Renal pelvis (tissue), 12 donors: ENCODE measurements at places on chromosomes 2 and 18.
A peak's percentile ranks its signal among the peaks of the same experiment; 100 is the strongest.

GRCh38 chr2:64978514-64979268, 10.5 kb upstream of the SLC1A4 start:
- DNase-seq = no peak

GRCh38 chr2:42125841-42126594, 43.1 kb upstream of the EML4 start:
- DNase-seq = no peak

- no peak for DNase-seq
Observed at GRCh38 chr2:65363879-65364666, 68.3 kb downstream of the SPRED2 start.

DNA sequence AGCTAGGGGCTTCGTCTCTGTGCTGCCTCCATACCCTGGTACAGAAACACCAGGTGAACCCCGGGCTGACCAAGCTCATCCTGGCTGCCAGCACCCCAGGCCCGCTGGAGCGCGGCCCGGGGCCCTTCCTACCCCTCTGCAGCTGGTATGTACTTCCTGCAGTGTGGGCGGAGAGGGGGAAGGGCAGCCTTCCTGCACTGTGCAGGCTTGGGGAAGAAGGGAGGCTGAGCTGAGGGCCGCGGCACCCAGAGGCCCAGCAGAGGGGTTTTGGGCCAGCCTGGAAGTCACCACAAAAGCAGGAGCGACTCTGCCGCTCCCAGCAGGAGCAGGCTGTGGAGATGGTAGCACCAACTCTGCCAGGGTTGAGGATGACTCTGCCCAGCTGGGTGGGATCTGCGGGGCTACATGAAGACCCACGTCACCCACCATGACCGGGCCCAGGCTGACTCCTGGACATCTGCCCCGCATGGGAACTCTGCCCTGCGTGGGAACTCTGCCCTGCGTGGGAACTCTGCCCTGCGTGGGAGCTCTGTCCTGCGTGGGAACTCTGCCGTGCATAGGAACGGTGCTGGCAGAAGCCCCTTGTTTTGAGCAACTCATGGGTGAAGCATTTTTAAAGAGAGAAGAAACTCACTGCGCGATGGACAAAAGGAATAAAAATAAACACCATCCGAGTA, 273.3 kb downstream of the NDUFA10 start:
- no peak for DNase-seq

GRCh38 chr2:122384768-122385333, 629.4 kb downstream of the TSN start:
- DNase-seq = no peak

DNA sequence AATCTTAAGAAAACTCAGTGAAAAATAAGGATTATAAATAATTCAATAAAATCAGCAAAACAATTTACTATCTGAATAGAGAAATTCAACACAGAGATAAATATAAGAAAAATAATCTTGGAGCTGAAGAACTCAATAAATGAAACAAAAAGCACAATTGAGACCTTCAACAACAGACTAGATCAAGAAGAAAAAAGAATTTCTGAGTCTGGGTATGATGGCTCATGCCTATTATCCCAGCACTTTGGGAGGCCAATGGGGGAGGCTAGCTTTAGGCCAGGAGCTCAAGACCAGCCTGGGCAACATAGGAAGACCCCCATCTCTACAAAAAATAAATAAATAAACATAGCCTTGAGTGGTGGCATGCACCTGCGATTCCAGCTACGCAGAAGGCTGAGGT, 1295.7 kb upstream of the NRXN1 start:
- no peak for DNase-seq

DNA sequence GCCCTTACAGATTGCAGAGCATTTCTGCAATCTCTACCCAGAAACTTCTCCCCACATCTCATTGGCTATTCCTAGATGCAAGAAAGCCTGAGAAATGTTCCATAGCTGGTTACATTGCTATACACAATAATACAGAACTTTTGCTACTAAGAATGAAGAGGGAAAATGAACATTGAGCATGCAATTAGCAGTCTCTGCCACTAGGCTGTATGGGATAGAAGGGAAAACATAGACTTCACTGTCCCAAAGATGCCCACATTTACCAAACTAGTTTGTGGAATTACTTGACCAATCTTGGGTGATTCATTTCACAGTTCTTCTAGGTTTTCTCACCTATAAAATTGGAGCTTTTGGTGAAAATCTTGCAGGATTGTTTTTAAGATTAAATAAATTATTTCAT, 265.7 kb upstream of the NT5C1B start:
- DNase-seq = no peak

GRCh38 chr2:176159663-176160250, 2.6 kb downstream of the HOXD3 start:
- no peak for DNase-seq

GRCh38 chr2:66682476-66682875, 247.6 kb downstream of the MEIS1 start:
- no peak for DNase-seq

- no peak for DNase-seq
Observed at GRCh38 chr2:143623231-143623908, 494.2 kb downstream of the ARHGAP15 start.

GRCh38 chr2:150046810-150047209, 440.7 kb downstream of the RND3 start:
- no peak for DNase-seq

- DNase-seq = no peak
Observed at GRCh38 chr18:2281086-2281485, 290.2 kb downstream of the METTL4 start.

DNA sequence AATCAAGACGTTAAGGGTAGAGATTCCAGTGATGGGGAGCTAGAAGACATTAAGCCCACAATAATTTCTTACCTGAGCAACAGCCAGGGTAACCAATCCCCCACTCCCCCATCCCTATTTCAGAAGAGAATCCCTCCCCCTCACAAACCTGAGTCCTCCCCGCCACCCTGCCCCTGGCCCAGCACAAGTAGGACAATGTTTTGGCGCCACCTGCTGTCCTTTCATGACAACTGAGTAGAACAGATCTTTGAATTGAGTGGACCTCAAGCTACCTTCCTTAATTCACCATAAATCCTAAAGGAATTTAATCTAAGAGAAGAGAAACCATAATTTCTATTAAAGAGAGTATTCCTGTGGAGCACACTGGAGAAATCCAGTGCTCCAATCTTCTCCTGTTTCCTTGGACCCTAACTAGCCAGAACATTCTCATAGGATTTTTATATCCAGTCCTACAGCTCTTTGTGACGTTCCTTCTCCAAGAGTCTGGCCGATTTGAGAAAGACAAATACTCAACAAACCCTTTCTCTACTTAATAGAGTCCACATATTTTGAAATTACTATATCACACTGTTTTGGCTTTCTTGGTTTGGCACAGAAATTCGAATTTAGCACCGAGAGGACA, 41.1 kb downstream of the NHEJ1 start:
- peak; percentile 54 for DNase-seq

DNA sequence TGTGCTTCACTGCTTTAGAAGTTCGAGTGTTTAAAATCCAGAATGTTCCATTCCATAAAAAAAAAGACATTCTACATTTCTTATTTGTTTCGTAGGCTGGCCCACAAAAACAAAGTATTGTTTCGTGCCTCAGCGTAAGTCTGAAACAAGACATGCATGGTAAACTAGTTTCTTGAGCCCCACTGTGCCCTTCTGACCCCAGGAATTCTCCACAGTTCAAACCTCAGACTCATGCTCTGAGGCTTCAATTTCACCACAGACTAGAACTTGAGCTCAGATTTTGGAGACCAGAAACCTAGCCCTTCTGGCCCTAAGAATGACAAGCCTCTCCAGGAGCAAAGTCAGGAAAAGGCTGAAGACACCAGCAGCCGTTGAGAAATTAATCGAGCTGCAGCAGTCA, 151.5 kb downstream of the SLC8A1 start:
- DNase-seq = no peak

GRCh38 chr2:62410926-62411456, 95.0 kb downstream of the TMEM17 start:
- no peak for DNase-seq

DNA sequence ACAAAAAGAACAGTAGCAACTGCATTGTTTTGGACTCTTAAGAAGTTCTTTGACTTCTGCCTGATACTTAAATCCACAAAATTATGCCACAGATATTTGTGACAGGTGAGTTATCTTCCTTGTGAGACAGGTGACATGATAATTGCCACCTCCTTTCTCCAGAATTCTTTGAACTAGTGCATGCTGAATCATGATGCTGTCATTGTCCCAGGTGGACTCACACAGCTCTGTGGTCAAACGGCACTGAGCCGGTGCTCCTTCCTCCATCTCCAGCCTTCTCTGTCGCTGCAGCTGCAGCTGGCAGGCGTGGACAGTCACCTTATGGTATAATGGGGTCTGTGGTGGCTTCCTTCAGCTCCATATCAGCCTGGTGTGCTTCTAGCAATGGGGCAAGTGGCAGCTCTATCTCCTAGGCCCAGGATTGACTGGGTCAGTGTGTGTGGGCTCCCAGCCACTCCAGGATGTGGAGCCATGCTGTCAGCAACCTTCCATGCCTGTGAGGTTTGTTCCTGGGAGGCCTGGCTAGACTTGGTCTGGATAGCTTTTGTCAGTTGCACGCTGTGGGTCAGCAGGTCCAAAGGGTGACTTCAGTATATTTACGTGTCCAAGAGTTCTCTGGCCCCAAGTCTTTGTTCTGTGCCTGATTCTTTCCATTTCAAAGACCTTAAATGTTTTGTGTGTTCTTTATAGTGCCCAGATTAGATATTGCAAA, 15.7 kb downstream of the ARMC9 start:
- DNase-seq = no peak

DNA sequence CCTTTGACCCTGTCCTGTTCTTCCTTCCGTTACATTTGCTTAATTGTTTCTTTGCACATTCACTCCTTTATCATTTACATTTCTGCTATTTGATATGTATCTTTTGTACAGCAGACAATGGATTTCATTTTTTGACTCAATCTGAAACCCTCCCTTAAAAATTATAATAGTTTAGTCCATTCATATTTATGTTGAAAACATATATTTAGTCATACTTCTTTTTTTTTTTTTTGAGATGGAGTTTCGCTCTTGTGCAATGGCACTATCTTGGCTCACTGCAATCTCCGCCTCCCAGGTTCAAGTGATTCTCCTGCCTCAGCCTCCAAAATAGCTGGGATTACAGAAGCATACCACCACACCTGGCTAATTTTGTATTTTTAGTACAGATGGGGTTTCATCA, 95.3 kb upstream of the TGFA start:
- DNase-seq = no peak

- DNase-seq = no peak
Observed at GRCh38 chr18:6487968-6488367, 73.3 kb upstream of the L3MBTL4 start.

DNA sequence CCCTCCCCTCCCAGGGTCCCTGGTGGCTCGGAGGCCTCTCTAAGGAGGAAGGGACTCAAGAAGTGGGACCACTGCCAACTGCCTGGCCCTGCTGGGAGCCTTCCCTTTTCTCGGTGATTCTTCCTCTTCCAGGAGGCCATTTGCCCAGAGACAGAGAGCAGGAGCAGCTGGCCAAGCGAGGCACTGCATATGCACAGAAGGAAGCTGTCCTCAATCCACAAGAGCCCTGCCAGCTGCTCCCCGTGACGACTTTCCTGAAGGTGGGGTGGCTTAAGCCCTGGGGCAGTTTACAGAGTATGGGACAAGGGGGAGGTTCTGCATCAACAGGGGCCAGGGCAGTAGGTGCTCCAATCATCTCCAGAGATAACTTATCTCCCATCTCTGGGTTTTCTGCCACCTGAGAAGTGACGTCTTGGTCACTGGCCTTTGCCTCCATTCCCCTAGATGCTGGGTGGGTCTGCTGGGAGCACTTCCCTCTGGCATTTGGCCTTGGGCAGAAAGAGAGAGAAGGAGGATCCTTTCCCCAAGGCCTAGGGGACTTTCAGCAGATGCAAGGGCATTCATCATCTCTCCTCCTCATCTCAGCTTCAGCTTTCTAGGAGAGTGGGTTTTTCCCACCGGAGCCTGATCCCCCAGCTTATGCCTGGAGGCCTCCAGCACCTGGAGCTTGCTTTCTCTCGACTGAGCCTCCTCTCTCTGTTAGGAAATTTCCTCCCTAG, 28.5 kb downstream of the CIB4 start:
- no peak for DNase-seq

DNA sequence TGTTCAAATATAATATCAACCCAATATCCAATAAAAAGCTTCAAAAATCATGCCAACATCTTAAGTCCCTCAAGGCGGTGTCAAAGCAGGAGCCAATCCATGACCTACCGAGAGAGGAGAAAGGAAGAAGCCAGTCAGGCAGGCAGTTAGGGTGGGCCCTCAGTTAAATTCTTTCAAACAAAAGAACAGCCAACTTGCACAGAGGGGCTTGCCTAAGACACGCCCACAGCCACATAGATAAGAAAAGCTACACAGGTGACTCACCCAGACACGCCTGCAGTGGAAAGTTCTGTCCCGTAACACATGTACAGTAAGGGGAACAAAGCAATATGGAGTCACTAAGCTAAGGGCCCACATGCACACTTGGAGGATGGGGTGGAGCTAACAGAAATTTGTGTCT, 61.3 kb downstream of the SP110 start:
- DNase-seq = no peak

- DNase-seq = no peak
Observed at GRCh38 chr2:49111006-49111405, 43.3 kb downstream of the FSHR start.

DNA sequence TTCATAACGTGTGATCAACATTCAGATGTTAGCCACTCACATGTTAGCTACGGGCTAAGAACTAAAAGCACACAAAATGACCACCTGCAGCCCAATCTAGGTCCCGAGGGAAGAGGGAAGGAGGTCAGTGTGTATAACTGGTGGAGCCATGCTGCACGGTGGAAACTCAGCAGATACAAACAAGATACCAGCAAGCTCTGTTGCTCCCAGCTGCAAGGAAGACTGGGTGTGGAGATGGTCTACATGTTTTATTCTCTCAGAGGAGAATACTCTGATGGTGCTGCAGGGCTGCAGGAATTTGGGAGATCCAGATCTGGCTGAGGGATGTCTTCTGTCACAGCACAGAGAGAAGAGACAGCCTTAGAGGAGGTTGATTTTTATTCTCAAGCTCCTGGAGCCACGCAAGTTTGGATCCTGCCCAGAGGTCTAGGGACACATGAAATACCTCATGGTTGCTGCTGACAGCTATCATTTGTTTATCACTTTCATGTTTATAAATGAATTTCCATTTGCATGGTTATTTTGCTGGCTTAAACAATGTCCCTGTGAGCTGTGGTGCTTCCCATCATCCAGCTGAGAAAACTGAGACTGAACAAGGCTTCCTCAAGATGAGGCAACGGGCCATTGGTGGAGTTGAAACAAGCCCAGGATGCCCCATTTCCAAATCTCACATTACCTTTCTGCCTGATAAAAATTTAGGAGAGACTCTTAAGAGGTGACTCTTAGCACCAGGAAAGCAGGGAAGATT, 30.9 kb downstream of the RNF144A start:
- no peak for DNase-seq

- no peak for DNase-seq
Observed at GRCh38 chr18:923144-923866, 18.6 kb downstream of the ADCYAP1 start.

GRCh38 chr18:11290786-11291185, 141.4 kb upstream of the PIEZO2 start:
- DNase-seq = no peak
